ENCODE measurements at places on chromosomes 1 and 21. TPM values are rescaled to one million over a fixed set of nuclear protein-coding genes. Genes with fewer than 3 reads are reported as not detected.

The OR14K1 gene
- total RNA-seq = not detected

The STYXL2 gene
- total RNA-seq = 3.1 TPM

- peak; percentile 13 for DNase-seq
Measured at GRCh38 chr1:29984166-29984861, 739.1 kb downstream of the MATN1 start.

DNA sequence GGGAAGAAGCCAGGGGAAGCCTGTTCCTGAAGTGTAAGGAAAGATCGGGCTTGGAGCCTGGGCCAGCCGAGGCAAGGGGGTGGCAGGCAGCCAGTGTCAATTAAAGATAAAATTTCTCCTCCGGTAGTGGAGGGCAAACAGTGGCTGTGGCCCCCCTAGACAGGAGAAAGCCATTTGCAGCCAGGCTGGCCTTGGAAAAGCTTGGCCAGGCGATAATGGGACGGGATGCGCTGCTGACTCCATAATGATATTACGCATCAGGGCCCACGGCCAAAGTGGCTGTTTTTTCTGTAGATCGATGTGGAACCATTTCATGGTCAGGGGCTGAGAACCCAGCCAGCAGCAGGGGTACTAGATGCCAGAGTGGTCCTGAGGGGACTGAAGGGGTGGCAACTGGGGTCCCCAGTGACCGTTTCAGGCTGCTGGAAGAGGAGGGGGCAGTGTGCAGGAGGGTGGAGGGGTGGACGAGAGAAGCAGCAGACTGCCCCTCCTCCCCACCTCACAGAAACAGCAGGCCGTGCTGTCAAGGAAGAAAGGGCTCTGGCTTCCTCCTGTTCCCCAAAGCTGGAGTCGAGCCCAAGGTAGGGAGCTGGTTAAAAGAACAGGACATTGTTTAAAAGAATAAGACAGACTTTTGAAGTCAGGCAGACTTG is 25.2 kb downstream of the KCNC4 start:
- peak; percentile 71 for DNase-seq
